HepG2 (cell line): ENCODE measurements at places on chromosomes 1 and 21.

DNA sequence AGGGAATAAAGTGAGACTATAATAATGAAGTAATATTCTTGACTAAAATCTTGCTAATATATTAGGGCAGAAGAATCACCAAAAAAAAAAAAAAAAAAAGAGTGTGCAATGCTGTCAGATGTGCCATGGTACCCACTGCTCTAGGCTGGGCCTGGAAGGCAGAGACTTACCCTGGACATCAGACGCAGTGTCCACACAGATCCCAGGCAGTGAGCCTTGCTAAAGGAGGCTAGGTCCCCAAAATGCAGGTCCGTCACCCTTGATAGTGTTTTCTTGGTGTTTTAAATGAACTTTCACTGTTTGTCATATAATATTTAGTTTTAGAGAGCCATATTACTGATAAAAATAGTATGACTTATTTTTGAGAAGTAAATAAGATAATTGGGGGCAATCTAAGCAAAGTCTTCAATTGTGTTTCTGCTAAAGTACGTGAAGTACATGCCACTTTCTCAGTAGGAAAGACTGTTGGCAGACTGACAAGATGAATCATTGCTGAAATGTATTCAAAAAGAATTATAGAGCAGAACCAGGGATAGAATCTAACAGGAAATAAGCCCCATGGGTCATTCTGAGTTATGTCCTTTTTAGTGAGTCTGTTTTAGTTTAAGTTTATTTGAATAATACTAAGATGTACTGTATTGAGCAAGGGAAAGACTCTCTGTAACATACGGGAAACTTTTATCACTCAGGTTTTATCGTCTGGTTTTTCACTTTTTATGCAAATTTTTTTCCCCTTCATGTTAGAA, 74.6 kb upstream of the PDC start:
- DNase-seq = no peak

DNA sequence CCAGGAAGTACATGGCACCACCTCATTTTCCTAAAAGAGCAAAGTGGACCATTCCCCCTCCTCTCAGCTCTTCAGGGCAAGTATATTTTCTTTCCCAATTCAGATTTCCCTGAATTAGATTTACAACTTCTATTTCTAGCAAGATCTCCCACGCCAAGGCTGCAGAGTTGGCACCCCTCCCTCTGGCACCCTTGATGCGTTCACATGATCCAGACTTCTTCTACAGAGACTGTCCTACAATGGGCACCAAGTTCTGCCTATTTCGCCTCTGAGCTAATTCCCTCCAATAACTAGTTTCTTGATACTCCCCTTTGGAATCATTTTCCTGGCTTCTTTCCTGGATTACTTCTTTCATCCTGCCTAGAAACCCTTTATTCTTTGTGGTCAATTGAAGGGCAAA, 122.0 kb downstream of the CDC7 start:
- no peak for DNase-seq

- DNase-seq = peak; percentile 94
Observed at GRCh38 chr1:17053685-17054410, at the start of gene SDHB. TSS of gene SDHB (minus strand) at chr1:17054032. CDS start at chr1:17054019, 13 bp downstream.

GRCh38 chr1:78540048-78540447, 49.3 kb downstream of the PTGFR start:
- DNase-seq = no peak

- no peak for DNase-seq
Observed at GRCh38 chr1:24172598-24172997, 14.5 kb downstream of the IFNLR1 start.

DNA sequence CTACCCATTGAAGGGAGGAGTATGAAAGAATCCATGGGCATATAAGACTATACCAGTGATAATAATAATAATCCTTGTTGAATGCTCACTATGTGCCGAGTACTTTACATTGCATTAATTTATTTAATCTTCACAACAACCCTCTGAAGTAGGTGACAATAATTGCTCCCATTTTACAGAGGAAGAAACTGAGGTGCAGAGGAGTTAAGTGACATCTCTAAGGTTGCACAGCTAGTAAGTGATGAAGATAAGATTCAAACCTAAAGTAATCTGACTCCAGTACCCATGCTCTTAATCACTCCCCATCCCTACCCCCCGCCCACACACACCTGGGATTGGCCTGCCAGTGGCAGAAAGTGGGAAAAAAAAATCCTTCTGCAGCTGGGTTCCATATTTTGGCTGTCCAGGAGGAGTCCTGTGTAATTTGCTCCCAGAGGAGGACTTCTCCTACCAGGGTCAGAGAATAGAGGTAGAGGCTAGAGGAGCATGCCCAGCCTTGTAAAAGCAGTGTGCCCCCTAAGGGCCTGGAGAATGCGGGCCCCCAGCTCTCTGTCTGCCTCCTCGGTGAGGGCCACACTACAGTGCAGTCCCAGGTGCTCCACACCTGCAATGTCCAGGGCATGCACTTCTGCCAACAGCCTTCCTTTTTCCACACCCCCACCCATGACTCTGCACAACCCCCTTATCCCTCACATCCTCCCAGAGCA, 57.8 kb downstream of the TMEM53 start:
- no peak for DNase-seq

GRCh38 chr21:40052276-40052675, 185.0 kb downstream of the PCP4 start:
- no peak for DNase-seq

GRCh38 chr1:193060115-193060403, 647 bp downstream of the RO60 start:
- no peak for DNase-seq

- DNase-seq = no peak
Observed at GRCh38 chr1:92051948-92052347, 22.2 kb downstream of the EPHX4 start.

DNA sequence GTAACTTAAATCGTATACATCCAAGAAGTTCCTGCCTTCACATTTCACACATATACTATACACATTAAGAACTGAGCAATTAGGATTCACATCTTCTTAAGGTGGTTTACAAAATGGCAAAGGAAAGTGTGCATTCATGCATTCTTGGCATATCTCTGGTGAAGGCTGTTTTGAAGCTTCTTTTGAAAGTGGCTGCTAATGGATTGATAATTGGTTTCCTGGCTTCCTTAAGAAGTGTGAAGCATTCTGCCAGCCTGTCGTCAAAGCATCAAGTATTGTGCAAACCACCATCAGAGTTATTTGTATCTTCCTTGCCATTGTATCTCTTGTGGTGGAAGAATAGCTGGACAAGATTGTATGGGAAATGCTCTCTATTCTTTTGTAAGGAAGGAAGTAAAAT, 95.1 kb upstream of the HMGB4 start:
- DNase-seq = no peak

DNA sequence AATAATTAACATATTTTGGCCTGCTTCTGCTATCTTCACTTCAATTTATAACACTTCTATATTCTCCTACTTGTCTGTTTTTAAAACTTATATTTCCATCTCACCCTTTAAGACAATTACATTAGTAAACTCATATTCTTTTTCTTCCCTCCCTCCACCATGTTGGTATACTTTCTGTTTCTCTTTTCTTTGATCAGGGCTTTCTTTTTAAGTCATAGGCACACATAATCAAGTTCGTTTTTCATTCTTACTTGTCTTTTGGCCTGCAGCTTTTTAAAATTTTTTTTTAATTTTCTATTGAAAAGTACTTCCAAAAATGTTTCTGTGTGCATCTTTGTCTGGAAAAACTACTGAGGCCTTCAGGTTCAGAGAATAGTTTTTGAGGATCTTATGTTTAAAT, 2.3 kb downstream of the PYHIN1 start:
- DNase-seq = no peak

- no peak for DNase-seq
Observed at GRCh38 chr1:78132948-78133322, 87.2 kb downstream of the GIPC2 start.

GRCh38 chr1:203286161-203286984, 18.9 kb upstream of the BTG2 start:
- DNase-seq = no peak

- no peak for DNase-seq
Observed at GRCh38 chr1:1203561-1204424, 2.6 kb downstream of the TNFRSF18 start.

- DNase-seq = no peak
Observed at GRCh38 chr1:228487336-228488124, at the start of gene RNF187. TSS of gene RNF187 (plus strand) at chr1:228487382.

DNA sequence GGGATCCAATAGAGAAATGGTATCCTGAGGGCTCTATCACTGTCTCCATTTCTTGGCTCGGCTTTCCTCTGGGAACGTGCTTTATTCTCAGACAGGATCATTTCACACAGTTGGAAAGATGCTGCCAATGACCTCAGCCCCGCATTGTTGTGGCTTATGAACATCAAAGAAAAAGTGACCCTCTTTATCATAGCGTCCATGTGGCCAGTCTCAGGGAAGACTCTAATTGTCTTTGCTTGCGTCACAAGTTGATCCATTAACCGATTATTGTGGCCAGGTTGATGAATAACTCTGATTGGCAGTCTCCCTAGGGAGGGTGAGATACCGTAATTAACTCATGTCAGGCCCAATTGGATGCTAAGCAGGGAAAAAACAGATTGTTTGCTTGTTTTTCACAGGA, 10.4 kb upstream of the TMEM9 start:
- no peak for DNase-seq

DNA sequence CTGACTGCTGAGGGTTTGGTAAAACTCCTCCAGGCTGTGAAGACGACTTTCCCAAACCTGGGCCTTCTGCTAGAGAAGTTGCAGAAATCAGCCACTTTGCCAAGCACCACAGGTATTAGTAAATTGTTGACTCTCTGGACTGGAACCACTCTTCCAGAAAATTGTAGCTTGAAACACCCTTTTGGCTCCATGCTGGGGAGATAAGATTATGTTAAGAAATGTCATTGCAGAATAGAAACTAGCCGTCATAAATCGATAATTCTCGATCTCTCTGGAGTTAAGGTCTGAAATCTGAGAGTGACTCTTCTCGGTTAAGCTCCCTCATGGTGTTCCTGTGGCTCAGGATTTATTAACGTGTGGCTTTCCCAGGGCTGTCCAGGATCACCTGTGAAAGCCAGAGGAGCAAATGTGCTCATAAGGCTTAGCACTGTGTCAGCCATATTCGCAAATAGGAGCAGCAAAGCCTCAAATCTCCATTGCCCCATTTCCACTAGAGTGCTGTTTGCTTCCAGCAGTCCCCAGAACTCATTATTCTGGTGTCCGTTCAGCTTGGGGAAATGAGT, 54.6 kb downstream of the ZBTB40 start:
- no peak for DNase-seq

GRCh38 chr21:38839328-38840286, 33.9 kb downstream of the ETS2 start:
- DNase-seq = no peak

- no peak for DNase-seq
Observed at GRCh38 chr1:224707843-224708725, 92.0 kb downstream of the CNIH3 start.

DNA sequence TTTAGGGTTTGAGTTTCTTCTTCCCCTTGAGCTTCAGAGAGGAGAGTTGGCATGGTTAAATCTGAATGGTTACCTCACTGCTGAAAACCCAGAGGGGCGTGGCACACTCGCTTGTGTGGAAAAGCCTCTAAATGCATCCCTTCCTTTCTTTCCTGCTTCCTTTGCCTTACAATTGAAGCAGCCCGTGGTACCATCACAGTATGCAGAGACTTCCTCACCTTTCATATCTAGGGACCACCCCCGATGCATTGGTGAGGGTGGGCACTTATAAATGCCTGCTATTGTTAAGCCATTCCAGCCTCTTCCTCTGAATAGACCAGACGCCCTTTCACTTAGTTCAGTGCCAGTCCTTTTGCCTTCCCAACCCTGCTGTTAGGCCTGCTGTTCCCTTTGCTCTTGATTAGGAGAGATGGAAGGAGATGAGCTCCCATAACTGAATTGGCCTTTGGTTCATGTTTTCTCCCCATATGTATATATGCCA, 21.9 kb upstream of the LAX1 start:
- no peak for DNase-seq

DNA sequence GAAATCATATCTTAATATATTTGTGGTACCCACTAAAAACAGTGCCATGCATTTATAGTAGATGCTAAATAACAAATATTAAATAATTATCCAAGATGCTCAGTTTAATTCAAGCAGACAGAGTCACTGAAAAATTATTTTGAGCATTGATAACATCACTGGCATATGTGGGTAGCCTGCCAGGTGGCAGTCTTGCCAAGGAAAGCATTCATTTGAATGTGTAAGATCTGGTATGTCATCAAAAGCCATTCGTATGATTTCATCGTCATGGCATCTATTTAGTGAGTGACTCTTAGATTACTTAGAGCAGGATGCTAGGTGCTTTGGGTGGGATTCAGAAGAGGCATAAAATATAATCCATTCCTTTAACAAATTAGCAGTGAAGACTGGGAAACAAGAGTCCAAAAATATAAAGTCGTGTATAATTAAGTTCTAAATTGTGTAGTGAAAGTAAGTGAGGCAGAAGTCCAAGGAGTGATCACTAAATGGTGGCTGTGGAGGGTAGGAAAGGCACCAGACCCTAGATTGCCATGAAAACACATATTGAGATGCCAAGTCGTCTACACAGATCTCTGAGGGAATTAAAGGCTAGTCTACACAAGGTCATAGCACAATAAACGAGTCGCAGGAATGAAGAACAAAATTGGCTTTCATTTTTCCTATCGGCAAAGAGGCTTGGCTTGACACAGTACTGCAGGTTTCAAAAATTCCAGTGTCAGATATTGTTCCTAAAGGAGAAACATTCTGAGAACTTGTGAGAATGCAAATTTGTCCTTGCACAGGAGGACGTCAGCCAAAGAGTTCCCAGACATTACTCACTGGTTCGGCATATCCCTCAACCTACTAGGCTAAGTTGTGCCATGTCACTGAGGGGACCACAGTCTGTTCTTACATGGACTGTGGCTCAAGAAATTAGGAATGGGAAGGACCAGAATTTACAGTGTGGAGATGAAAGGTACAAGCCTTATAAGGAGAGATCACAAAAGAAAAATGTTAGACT, 130.8 kb downstream of the LYPLAL1 start:
- no peak for DNase-seq

DNA sequence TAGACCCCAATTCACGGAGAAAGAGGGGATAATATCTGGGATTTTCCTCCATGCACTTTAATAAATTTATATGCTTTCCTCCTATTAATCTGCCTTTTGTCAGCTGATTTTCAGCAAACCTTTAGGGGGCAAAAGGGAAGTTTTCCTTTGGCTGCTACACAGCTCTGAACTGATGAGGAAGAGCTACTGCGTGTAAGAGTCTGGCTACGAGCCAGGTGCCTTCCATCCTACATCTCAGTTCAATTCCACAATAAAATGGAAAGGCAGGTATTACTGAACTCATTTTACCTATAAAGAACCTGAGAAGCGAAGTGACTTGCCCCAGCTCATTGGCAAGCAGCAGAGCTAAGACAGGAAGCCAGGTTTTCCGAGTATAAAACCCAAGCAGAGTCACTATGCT, 28.3 kb upstream of the ZNF326 start:
- DNase-seq = no peak

GRCh38 chr1:246283771-246284410, 223.2 kb downstream of the SMYD3 start:
- no peak for DNase-seq

- no peak for DNase-seq
Observed at GRCh38 chr1:201026234-201026633, 2.7 kb upstream of the KIF21B start.

DNA sequence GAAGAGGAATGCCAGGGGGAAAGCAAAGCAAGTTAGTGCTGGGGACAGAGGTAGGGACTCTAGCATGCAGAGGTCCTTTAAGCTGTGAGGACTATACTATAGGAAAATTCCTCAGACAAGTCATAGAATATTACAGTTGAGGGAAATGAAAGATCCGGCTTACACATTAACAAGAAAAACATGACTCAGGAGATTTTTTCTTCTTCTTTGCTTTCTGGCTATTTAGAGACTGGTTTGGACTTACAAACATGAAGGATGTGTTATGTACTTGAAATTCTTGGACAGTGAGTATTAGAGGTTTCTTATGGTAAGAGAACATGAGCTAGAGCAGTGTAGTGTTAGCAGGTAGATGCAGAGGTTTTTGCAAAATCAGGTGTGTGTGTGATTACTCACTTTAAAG, 24.9 kb downstream of the USP25 start:
- peak; percentile 73 for DNase-seq
